ENCODE measurements at places on chromosomes 3 and 15.

DNA sequence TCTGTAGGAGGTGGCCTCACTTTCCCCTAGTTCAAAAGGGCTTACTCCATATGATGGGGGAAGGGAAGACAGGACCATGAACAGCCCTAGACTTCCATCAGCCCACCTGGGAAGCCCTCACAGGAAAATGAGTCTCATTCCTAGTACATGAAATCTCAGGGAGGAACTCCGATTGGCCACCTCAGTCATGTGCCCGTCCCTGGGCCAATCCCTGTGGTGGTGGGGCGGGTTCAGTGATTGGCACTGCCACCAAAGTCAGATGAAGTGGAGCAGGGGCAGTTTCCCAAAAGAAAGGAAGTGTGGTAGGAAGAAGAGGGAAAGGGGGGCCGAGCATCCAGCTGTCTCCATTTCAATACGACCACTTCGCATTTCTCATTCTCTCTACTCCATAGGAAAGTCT, 25.9 kb upstream of the GP9 start:
- no peak for DNase-seq

GRCh38 chr15:63499611-63500010, 4.8 kb upstream of the USP3 start:
- no peak for DNase-seq

GRCh38 chr15:51647128-51647562, 24.6 kb upstream of the DMXL2 start:
- DNase-seq, result peak; percentile 36

DNA sequence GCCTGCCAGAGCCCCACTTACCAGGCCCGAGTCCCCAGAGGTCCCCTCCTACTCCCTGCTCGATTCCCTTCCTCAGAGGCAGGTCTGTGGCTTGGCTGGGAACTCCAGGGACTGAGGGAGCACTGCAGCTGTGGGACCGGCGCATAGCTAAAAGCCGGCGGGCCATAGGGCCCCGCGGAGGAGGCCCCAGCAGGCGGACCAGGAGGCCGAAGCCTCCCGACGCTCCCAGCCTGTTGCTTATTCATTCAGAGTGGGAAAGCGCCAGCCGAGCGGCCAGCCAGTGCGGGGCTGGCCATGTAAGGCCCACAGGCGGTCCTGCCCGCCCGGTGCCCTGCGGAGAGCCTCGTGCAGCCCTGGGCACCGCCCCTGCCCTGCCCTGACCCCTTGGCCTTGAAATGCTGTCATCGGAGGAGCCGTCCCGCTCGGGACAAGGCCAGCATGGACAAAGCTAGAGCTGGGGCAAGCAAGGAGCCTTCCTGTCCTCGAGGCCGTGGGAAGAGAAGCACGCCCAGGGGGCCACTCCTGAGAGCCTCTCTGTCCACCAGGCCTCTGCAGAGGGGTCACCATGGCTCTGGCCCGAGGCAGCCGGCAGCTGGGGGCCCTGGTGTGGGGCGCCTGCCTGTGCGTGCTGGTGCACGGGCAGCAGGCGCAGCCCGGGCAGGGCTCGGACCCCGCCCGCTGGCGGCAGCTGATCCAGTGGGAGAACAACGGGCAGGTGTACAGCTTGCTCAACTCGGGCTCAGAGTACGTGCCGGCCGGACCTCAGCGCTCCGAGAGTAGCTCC, at the start of gene LOXL1:
LOXL1 (plus strand) TSS at position 244 of the 784 bp plus-strand sequence; CDS start at position 566, 322 bp downstream.
- DNase-seq, result peak; percentile 91

GRCh38 chr3:10655105-10655504, 149.7 kb upstream of the ATP2B2 start:
- DNase-seq, result no peak

DNA sequence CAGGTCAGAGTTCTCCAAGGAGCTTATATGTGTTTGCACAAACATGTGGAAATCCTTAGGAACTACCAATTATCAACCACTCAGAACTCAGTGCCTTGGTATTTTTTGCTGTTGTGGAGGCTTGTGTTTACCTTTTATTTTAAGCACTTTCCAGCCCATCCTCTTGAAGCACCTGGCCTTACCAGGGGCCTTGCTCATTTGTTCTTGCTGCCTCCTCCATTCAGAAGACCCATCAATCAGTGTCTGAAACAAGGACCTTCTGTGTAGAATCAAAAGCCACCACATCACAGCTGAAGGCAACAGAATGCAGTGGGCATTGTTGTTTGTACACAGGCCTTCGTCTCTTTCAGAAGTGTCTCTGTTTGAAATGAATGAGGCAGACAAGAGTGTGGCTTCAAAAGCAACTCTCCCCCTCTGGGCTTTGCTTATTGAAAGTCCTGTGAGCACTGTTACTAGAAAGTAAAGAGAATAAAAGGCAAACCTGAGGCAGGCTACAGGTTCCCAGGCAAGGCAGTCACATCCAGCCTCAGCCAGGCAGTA, 24.5 kb upstream of the LIPC start:
- no peak for DNase-seq

DNA sequence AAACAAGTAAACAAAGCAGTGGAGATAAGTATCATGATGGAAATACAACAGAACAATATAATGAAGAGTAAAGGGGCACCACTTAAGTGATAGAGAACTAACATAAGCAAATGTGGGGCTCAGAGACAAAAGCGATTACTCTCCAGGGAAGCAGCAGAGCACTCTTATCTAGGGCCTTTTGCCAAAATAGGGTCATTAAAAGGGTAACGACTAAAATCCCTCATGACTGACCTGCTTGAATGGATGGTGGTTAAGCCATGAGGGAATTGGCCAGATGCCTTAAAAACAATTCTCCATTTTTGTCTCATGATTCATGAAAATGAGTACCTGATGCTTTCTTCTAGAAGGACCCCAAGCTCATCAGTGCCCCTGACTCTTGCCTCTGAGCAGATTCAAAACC, 3.2 kb upstream of the SLC7A14 start:
- no peak for DNase-seq

DNA sequence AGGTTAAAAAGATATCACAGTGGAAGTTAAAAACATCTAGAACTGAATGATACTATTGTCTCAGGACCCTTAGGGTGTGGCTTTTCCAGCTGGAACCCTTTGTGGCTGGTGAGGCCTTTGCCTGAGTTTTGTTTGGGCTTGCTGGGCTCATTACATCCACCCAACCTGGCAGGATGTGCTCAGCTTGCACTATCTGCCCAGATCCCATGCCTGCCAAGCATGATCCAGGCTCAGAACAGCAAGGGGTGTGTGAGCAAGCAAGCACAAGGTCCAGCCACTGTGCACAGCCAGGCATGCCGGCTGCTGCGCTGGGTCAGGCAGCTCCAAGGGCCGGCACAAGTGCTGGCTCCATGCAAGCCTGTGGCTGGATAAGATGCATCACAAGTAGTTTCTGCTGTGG, 512.7 kb upstream of the CDIN1 start:
- no peak for DNase-seq

- no peak for DNase-seq
Measured at GRCh38 chr15:57237301-57237642, 139.0 kb upstream of the CGNL1 start.

- no peak for DNase-seq
Measured at GRCh38 chr3:114019486-114019885, 36.8 kb downstream of the CCDC191 start.

DNA sequence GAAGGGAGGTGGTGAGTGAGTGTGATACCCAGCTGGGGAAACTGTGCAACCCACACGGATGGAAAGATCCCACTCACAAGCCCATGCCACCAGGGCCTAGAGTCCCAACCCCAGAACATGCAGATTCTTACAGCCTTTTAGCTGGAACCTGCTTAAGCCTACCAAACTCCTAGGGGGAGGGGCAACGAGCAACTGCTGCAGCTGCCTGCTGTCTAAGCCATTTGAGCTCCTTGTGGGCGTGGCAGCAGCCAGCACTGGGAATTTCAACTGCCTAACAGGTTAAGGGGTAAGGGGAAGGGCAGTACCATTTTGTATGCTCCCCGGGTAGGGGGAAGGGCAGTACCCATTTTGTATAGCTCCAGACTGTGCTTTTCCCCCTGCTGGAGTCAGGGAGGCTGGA, 673.2 kb upstream of the BCHE start:
- no peak for DNase-seq

DNA sequence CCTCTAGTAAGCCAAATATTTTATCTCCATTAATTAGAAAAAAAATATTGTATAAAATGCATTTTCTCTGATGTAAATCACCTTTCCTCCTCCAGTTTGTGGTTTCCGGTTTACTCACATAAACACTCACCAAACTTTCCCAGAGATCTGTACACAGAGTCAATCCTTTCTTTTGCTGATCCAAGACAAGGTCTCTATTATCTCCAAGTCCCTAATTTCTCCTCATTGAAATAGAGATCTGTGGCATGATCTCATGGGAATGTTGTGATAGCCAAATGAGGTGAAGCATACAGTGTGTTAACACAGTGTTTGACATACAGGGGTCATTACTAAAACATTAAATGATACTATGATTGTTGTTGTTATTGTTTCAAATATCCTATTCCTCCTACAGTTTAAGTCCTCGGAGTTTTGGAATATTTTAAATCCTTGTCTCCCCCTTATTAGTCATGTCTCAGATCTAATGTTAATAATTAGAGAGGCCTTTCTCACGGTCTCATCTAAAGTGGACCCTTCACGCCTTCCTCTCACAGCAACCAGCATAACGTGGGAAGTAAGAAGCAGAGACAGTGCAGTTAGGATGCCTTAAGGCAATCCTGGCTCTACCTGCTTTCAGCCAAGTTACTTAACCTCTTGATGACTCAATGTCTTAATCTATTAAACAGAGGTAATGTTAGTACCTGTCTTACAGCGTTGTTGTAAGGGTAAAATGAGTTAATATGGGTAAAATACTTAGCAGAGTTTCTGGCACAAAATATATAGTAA, 333.3 kb downstream of the GRM7 start:
- no peak for DNase-seq

DNA sequence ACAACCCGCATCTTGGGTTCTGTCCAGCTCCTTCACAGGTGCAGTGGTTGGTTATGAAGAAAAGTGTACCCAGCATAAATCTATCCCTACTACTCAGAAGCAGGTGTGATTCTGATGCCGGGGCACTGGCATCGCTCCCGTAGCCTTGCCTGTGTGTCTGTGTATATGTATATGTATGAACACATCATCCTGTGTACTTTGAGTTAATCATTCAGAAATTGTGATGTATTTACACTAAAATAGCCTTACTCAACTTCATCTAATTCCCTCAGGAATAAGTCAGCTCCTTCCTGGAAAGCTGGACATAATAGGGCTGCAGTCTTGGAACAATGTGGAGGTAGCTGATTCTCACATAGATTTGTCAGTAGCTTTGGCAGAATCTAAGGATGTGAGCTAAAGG, 6.7 kb upstream of the ZBED2 start:
- DNase-seq, result no peak

DNA sequence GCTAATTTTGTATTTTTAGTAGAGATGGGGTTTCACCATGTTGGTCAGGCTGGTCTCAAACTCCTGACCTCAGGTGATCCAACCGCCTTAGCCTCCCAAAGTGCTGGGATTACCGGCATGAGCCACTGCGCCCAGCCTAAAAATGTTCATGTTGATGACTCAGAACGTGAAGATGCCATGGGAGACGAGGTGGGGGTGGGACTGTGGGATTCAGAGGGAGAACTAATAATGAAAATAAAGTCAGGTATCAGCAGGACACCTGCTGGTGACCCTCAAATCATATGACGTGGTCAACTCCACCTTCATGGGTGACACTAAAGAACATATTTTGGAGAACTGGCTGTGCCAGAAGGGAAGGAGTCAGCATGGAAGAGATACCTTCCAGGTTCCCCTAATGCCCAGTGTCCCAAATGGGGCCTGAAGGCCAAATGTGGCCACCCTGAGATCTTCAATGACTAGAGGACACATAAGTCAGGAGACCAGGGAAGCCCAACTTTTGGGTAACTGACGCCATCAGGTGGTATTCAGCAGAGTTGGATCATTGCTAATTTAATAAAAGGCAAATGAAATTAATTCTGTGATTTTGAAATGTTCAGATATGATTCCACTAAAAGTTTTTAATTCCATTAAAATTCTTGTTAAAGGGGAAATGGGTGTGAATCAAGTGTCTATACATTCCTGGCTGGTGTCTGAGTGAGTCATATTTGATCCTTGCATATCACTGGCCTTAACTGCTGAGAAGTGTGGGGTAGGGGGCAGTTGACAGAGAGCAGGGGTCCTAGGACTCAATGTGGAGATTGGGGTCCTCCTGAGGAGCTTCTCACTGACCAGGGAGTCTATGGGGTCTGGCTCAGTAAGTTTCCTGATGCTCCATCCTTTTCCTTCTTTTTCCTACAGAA, 88.6 kb upstream of the GSK3B start:
- DNase-seq, result peak; percentile 68

GRCh38 chr3:176867681-176868663, 329.3 kb downstream of the TBL1XR1 start:
- DNase-seq, result no peak

DNA sequence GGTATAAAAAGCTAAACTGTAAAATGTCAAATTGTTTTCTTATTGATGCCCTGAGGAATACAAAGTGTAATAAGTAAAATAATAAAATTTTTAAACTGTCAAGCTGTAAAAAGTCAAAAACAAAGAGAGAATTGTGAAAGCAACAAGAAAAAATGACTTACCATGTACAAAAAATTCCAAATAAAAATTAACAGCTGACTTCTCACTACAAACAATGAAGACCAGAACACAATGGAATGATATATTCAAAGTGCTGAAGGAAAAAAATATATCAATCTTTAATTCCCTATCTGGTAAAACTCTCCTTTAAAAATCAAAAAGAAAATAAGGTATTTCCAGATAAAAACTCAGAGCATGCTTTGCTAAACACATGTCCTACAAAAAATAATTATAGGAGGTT, 883.5 kb downstream of the IGSF11 start:
- no peak for DNase-seq

DNA sequence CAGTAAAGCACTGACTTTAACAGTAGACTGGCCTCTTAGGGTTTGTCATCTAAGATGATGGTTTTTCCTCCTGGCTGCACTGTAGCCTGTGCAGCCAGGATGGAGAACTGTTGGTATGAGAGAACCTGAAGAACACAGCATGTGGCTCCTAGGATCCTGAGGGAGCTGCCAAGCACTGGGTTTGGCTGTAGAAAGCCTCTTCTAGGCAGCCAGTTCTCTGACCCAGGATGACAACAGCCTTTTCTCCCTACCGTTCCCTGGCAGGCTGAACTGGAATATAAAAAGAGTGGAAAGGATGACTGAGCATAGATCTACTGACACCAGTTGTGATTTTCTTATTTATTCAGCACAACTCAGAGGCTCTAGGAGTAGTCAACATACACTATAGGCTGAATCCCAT, 34.3 kb upstream of the MANF start:
- DNase-seq, result no peak

GRCh38 chr3:114697401-114697800, 403.6 kb downstream of the TIGIT start:
- no peak for DNase-seq

DNA sequence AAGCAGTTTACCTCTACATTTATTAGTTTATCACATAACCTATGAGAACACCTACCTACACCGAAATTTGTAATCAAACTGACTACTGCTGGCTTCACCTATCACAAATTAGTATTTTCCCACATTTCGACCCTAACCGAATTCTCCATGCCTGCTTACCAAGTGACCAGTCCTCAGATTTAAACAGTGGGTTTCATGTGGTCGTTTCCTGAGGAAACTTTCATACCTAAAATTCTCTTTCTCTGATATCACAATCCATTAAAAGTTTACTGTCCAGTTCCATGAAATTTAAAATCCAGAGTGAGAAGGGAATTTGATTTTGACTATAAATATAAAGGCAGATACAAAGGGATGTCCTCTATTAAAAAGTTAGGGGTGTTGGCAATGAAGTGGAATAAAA, 1.9 kb downstream of the PLOD2 start:
- no peak for DNase-seq
